ENCODE measurements at places on chromosomes 6 and 20.

- no peak for DNase-seq
Observed at GRCh38 chr6:157157258-157157657, 166.1 kb downstream of the TMEM242 start.

DNA sequence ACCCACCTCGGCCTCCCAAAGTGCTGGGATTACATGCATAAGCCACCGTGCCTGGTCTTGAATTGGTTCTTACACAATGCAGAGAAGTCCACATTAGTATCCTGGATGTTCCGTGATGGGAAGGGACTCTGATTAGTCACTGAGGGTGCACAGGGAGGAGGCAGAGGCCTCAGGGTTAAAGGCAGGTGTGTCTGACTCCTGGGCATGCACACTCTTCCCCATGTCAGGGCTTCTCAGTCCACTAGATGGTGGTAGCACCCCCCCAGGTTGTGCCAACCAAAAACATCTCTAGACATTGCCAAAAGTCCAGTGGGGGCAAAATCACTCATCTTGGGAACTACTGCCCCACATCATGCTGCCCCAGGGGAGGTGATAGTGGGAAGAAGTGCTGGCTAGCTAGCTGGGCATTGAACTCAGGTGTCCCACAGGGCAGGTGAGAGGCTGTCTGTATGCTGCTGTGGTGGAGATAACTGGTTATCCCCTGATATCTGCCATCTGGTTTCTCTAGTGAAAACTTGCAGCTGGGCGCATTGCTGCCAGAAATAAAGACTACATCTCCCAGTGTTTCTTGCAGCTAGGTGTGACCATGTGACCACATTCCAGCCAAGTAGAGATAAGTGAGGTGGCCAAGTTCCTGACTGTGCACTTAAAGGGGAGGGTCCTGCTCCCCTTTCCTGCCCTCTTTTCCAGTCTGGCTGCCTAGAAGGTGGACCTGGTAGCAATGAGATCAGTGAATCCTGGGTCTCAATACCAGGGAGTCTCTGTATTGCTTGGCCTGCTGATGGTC is 8.4 kb upstream of the NSFL1C start:
- DNase-seq: no peak

DNA sequence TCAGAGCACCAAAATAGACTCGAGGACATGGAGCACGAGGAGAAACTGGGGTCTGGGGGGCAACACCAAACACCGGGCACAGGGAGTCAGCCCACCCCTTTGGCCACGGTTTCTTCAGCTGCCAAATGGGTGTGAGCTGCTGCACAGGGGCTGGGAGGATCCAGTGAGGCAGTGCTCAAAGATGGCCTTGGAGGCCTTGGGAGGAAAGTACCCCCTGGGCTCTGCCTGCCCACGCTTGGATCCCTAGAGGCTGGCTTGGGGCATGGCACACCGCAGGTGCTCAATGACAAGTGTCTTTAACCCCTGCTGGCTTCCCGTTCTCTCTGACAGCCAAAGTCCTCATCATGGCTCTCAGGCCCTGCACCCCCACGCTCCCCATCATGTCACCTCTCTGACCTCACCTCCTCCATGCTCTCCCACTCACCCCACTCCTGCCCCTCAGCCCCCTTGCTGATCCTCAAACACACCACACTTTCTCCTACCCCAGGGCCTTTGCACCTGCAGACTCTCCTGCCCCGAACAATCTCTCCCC is 190.3 kb downstream of the ANKRD60 start:
- DNase-seq: no peak

GRCh38 chr6:73747289-73747688 is 51.3 kb downstream of the CD109 start:
- DNase-seq: no peak

GRCh38 chr20:61263938-61264337 is 11.9 kb downstream of the CDH4 start:
- no peak for DNase-seq

DNA sequence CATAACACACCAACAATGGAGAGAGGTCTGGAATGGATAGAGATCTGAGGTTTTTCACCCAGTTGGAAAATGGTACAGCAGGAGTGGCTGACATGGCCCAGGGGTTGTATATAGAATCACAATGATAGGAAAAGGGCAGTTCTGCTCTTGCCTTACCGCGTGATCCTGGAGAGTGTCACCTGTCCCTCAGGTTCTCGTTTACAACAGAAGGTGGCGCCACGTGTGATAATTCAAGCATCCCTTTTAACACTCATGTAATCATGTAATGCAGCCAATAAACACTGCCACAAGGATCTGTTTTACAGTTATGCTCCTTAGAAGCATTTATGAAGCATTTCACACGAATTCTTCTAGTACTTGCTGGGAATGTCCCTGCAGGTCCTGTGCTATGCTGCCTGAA is 12.9 kb upstream of the WFDC2 start:
- no peak for DNase-seq

- DNase-seq: no peak
Observed at GRCh38 chr20:44796758-44797457, 13.4 kb downstream of the RIMS4 start.

GRCh38 chr6:32685603-32686002 is 19.1 kb upstream of the HLA-DQB1 start:
- DNase-seq: no peak
